ENCODE measurements at places on chromosomes 3 and 15.

DNA sequence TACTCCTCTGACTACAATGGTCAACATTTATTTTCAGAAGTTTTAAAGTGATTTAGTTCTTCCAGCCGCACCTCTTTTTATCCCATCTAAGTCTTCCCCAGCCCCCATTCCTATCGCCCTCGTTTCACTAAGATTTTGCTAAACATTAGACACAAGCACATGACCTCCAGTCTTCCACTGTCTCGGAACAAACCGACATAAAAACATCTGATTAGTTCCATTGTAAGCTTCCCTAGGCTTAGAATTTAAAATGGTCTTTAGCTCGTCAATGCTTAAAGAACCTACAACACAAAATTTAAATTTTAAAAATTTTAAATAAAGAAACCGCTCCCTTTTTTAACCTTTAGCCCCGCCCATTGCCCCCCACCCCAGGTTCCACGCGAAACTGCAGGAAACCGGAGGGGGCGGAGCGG lies 284 bp upstream of the TSC22D2 start:
- no peak for DNase-seq

GRCh38 chr3:31622636-31623288 lies 90.0 kb downstream of the STT3B start:
- DNase-seq = no peak

DNA sequence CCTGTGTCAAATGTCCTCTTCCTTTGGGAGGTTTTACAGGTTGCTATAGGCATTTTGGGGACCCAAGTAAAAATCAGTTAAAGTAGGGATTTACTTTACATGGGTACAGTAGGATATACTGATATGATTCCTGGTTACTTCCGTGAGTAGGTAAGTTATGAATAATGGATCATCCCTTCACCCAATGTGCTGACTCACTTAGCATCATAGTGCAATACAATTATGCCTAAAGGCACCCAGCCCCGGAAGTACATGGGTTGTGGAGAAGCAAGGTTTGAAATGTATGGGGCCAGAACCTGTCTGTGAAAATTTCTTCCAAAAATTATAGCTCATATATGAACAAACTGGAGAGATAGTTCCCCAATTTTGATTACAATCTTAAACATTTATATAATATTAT lies 64.0 kb downstream of the GLB1 start:
- DNase-seq = no peak

- no peak for DNase-seq
Measured at GRCh38 chr15:22227411-22228100, 147.2 kb downstream of the OR4M2 start.

GRCh38 chr15:69456208-69457166 lies 3.9 kb downstream of the RPLP1 start:
- DNase-seq = no peak

- DNase-seq = no peak
Measured at GRCh38 chr15:57705746-57706404, 639 bp upstream of the POLR2M start.

DNA sequence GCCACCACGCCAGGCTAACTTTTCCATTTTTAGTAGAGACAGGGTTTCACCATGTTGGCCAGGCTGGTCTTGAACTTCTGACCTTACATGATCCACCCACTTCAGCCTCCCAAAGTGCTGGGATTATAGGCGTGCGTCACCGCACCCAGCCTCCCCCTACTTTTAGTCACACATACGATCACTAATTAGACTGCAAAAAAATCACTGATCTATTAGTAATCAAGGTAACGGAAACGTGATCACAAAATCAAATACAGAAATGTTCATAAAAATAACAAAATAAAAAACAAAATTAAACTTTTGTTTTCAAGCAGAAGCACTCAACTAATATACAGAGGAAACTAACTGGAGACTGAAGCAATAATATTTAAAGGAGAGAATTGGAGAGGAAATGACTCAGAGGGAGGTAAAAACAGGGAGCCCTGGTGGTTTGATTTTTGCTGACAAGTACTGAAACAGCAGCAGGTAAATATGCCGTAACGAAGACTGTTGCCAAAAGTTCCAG lies 4.6 kb downstream of the WDR53 start:
- DNase-seq = no peak

DNA sequence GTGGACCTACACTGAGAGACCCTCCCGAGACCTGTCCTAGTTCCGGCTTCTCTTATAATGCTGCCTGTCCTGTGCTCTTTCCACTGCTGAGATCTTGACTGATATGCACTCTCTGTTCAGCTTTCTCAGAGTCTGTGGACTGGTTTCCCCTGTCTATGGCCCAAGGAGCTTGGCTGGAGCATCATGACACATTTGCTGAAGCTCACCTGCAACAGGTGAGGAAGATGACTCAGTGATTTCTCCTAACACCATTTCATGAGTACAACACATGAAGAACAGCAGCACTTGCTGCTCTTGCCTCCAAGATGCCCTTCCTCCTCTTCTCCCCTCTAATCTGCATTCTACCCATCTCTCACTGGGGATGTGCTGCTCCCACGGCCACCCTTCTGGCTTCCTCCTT lies 92.1 kb downstream of the DUT start:
- no peak for DNase-seq

- no peak for DNase-seq
Measured at GRCh38 chr15:23866832-23867231, 179.7 kb upstream of the NDN start.

DNA sequence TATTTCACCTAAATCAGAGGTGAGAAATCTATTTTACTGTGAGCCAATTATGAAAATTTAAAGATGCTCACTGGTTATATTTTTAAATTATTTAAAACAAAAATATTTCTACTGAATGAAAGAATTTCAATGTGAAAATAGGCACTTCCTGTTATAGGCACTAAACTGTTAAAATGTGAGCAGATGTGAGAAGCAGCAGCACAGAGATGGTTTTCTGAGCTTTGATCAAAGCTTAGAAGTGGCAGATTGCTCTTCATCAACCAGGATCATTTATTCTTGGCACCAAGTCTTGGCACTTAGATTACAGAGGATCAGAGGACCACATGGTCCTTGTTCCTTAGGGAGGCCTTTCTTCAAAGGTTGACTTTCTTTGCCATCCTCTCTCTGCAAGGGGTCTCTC lies 18.0 kb upstream of the TSC22D2 start:
- no peak for DNase-seq

- no peak for DNase-seq
Measured at GRCh38 chr3:48567090-48567489, 3.5 kb upstream of the UCN2 start.

DNA sequence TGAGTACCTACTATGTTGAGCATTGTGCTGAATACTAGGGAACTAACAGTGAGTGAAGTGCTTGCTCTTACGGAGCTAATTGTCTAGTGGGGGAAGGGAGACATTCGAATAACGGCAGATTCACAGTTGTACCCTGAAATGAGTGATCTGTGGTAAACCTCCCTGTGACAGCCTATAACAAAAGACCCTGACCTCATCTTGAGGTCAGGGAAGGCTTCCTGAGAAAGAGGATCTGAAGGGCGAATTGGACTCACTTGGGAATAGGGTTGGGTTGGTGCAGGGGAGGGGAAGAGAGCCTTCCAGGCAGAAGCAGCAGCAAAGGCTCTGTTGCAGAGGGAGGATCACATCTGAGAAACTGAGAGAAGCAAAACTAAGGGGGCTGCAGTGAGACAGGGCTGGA lies 13.2 kb downstream of the HPS3 start:
- no peak for DNase-seq

DNA sequence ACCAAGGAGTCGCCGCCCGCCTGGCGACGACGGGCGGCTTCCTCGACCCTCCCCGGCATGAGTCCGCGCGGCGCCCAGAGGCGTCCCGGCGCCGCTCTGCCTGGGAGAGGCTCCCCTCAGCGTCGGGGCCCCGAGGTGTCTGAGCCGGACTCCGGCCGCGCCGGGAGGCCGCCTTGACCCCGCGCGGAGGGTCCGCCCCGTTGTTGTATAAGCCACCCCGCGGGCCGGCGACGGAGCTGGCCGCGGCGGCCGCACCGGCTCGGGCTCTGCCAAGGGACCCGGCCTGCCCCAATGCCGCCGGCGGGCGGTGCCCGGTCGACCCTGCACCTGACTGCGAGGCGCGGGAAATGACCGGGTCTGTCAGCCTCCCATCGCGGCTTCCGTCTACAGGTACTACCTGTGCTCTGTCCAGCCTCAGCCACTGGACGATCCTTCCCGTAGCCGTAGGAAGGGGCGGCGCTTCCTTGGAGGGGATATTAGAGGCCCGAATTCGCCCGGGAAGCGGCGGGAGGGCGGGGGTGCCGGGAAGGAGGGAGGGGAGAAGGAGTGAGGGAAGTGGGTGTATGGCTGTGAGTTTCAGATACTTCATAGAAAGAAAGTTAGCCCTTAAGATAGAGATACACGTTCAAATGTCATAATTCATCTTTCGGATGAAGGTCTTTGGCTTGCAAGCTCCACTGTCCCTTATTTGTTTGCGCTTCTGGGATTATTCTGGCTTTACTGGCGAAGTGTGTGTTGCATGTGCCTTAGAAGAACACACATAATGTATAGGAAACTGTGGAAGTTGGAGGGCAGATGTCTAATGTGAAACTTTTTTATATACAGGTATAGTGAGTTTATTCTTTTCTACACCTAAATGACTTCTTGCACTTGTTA lies 620 bp downstream of the ABHD5 start:
- peak; percentile 32 for DNase-seq

- no peak for DNase-seq
Measured at GRCh38 chr3:192299921-192300320, 427.4 kb downstream of the FGF12 start.

DNA sequence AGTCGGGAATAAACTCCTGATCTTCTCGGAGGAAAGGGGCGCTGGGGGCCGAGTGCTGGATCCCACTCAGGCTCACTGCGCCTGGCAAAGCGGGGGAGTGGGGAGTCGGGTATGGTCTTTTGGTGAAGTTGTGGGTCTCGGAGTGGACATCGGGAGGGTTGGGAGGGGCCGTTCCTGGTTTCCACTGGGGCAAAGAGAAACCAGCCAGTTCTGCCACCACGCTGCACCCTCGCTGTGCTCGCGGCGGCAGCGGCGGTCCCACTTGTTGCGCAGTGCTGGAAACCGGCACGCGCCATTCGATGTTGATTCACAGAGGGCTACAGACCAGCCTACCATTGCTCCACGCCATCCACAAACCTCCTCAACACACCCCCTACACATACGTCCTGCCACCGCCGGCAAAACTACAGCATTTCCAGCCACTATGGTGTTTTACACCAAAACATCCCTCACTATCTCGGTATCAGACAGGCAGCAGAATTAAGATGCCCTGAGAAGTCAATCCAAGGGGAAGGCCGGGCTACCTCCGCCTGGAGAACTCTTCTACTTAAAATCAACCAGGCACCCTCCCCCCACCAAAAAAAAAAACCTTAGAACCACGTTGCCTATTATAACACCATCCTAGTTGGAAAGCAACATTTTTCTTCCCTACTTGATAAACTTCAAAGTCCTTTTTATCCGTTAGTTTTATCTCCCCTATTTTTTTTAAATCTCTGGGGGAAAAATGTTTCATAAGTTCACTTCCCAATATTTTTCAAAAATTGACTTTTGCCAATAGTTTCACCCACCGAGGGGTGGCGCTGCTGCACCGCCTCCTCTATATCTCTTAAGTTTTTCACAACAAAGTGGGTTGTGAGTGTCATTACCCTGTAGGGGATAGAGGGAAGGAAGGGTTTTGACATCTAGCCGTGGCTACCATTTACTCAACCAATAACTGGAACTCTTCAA lies 3.6 kb downstream of the BCL6 start:
- DNase-seq = peak; percentile 61

DNA sequence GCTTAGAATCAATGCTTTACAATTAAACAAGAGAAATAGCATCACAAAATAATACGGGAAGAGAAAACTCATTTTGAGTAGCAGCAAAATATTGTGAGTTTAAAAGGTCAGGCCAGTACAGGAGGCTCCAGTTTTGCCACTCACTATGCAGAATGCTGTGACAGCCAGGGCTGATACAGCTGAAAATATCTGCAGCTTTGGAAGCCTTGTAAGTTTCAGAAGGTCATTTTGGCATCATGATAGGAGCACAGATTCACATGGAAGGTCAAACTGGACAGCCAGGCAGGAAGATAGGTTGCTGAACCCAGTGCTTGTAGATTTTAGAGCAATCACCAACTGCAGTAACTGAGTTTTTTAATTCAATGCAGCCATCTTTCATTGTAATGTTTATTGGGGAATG lies 14.1 kb downstream of the MBNL1 start:
- DNase-seq = no peak

DNA sequence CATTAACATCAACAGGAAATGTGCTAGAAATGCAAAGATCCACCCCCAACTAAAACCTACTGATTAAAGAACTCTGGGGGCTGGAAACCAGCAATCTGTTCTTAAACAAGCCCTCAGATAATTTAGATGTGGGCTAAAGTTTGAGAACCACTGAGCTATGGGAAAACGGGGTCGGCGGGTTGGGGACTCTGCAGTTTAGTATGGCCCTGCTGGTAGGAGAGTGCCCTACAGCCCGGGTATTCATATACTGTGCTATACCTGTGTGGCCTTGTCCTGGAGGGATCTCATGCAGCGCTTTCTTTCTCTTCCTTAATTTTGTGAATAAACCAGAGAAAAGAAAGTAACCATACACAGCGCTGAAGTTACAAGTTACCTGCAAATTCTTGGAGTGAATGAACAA lies 189.7 kb upstream of the GBE1 start:
- DNase-seq = no peak

- no peak for DNase-seq
Measured at GRCh38 chr3:197907196-197907595, 42.8 kb upstream of the RPL35A start.

DNA sequence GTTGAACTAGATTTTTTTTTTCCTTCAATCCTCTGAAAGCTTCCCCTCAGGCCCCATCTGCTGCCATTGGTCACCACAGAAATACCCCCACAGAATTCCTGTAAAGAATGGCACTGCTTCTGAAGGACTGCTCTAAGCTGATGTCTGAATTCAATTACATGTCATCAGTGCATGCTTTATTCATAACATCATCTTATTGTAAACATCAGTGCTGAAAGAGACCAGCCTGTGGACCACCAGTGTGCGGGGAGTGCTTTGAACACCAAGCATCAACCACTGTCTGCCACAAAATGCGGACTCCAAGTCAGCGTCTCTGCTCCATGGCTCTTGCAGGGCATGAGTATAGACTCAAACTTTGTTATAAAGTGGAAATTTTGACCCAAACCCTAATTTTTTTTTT lies 11.6 kb downstream of the PHLDB2 start:
- no peak for DNase-seq

DNA sequence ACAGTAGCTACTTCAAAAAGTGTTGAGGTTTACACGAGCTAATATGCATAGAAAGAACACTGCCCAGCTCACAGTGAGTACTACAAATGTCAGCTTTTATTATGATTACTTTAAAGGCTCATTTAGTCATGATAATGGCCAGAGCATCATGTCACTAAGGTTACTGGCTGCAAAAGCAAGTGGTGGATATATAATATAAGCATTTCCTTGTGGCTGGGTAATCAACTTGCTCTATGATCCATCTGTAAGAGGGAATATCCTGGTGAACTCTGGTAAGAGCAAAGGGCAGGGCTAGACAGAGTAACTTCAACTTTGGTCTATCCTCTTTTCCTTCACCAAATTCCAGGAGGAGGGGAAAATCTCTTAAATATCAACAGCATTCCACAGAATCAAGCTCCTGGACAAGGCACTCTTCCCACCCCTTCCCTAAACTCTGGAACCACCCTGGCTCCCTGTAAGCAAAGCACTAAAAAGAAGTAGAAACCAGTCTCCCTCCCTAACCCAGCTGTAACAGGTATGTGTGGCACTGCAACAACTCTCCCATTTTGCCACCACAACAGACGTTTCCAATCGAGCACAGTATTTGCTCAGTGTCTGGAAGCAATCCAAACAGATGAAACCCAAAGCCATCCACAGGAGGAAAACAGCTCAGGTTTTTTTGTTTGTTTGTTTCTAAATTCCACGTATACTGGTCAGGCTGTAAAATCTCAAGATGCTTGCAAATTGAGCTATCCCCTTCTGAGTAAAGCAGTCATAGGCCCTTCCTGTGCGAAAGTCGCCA lies 13.4 kb downstream of the B4GALT4 start:
- DNase-seq = no peak
